ENCODE measurements at places on chromosomes 4 and X. TPM values are rescaled to one million over a fixed set of nuclear protein-coding genes. Genes with fewer than 3 reads are reported as not detected.

SMIM10L2A gene
- not detected for polyA plus RNA-seq

PJA1 gene
- polyA plus RNA-seq = 8.8 TPM

SPATA18 gene
- polyA plus RNA-seq = 0.41 TPM

HTRA3 gene
- not detected for polyA plus RNA-seq

EFHC2 gene
- not detected for polyA plus RNA-seq

LRRC66 gene
- polyA plus RNA-seq = not detected

PCYT1B gene
- polyA plus RNA-seq = 0.15 TPM

CETN2 gene
- polyA plus RNA-seq = 2.3 TPM

PALLD gene
- 6.1 TPM for polyA plus RNA-seq

SOWAHB gene
- not detected for polyA plus RNA-seq

TLR10 gene
- polyA plus RNA-seq = 1.1 TPM

ENPP6 gene
- not detected for polyA plus RNA-seq

MAOA gene
- polyA plus RNA-seq = 0.15 TPM

Measured in CD14-positive monocyte (primary cell).